Activated CD8-positive, alpha-beta memory T cell treated with anti-CD3 and anti-CD28 coated beads, Interleukin-2, amount 10 ng/mL, durations not matched to agents 7 days and 5 days (primary cell): ENCODE measurements at places on chromosomes 12 and 14. TPM values are rescaled to one million over a fixed set of nuclear protein-coding genes. Genes with fewer than 3 reads are reported as not detected.

DNA sequence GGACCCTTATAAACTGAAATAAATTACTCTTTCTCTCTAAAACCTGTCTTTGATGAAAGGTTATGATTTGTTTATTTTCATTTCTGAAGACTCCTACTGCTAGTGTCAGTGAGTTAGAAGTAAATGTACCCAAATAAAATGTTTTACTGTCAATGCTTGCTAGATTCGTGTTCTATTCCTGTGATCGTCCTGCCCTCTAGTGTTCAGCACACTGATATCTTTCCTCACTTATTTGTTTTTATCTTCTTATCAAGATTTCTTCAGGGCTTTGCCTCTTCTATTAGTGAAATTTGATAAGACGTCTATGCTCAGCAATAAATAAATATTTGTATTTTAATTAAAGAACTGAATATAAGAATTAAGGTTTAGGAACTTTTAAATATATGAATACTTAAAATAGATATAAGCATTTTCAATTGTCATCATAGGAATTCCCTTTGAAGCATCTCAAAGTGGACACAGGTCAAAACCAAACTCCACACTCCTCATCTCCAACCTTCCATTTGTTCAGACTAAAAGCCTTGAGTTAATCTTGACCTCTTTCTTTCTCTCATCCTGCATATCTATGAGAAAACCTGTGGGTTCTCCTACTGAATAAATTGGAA is 75.8 kb downstream of the C12orf50 start:
- no peak overlapping the region for H3K4me3 ChIP-seq
- H3K4me1 ChIP-seq, result no peaks in the 10 kb centered on the region
- H3K27me3 ChIP-seq, result no peaks in the 10 kb centered on the region
- H3K36me3 ChIP-seq, result no peaks in the 10 kb centered on the region
- no peak overlapping the region for H3K27ac ChIP-seq

RPS6KA5 gene
- total RNA-seq, result 58.2 TPM

DNA sequence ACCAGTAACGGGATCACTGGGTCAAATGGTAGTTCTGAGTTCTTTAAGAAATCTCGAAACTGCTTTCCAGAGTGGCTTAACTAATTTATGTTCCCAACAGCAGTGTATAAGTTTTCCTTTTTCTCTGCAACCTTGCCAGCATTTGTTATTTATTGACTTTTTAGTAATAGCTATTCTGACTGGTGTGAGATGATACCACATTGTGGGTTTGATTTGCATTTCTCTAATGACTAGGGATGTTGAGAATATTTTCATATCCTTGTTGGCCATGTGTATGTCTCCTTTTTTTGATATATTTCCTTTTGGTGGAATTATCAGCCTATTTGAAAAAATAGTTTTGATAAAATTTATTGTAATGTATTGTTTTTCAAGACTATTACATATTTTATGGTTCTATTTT is 701.2 kb upstream of the FBXO33 start:
- DNase-seq, result no peak
- no peaks in the 10 kb centered on the region for H3K27me3 ChIP-seq
- no peak overlapping the region for H3K4me3 ChIP-seq
- H3K27ac ChIP-seq, result no peak overlapping the region

RNASE7 gene
- not detected for total RNA-seq

DNA sequence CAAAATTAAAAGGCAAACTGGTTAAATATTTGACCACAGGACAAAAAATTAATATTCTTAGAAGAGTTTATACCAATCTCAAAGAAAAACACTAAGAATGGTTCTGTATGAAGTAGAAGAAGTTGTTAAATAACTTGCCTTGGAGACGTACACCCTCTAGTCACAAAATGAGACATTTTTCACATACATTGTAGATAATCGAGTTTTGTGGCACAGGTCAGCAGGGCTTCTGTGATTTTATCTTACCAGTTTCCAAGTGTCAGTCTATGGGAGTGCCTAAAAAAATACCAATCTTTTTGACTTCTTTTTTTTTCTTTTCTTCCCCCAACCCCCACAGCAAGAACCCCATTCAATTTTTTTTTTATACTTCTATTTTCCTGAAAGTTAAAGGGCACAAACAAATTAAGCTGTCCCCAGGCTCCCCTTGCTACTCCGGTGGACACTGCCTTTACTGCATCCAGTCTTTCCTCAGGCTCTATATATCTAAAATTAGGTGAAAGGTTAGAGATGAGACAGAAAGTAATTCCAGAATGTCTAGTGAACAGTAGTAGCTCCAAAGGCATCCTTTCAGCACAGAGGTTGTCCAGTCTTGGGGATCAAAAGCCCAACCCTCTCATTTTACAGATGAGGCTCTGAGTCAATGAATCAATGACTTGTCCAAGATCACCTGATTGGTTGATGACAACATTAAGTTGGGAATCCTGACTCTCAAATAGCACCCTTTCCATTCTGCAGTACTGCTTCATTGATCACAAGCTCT is 6.2 kb downstream of the LIMA1 start:
- no peak overlapping the region for H3K4me3 ChIP-seq
- H3K4me1 ChIP-seq, result peaks cover 17% of the 10 kb centered on the region
- no peak for DNase-seq
- H3K36me3 ChIP-seq, result no peaks in the 10 kb centered on the region

IL31 gene
- not detected for total RNA-seq

GRCh38 chr12:51318846-51319599 is 5.0 kb downstream of the BIN2 start:
- no peaks in the 10 kb centered on the region for H3K27me3 ChIP-seq
- peaks cover 60% of the 10 kb centered on the region for H3K4me1 ChIP-seq

GRCh38 chr12:67270622-67271021 is 1.5 kb downstream of the CAND1 start:
- H3K4me3 ChIP-seq, result peak overlapping the region; percentile 90
- no peak for DNase-seq
- H3K4me1 ChIP-seq, result peaks cover 59% of the 10 kb centered on the region
- H3K27ac ChIP-seq, result peak overlapping the region; percentile 98

GRCh38 chr12:29735604-29736003 is 48.1 kb downstream of the TMTC1 start:
- peaks cover 2% of the 10 kb centered on the region for H3K4me1 ChIP-seq
- no peak for DNase-seq
- H3K27ac ChIP-seq, result no peak overlapping the region
- no peaks in the 10 kb centered on the region for H3K36me3 ChIP-seq

TMEM30B gene
- 0.70 TPM for total RNA-seq

DNA sequence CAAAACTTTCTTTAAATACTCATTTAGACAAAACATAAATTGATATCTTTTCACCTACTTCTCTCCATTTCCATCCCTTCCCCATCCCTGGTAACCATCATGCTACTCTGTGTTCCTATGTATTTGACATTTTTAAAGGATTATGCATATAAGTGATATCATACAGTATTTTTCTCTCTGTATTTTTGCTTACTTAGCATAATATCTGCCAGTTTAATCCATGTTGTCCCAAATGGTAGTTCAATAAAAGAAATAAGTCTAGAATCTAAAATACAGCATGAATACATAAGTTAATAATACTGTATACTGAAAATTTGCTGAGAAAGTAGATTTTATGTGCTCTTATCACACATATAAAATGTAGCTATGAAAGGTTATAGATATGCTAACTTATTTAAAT is 190.3 kb upstream of the NAV3 start:
- no peaks in the 10 kb centered on the region for H3K36me3 ChIP-seq
- no peak for DNase-seq
- H3K4me1 ChIP-seq, result no peaks in the 10 kb centered on the region
- no peaks in the 10 kb centered on the region for H3K27me3 ChIP-seq

GRCh38 chr14:99282261-99283050 is 10.5 kb upstream of the BCL11B start:
- DNase-seq, result no peak
- H3K4me3 ChIP-seq, result no peak overlapping the region
- H3K4me1 ChIP-seq, result peaks cover 34% of the 10 kb centered on the region
- H3K27ac ChIP-seq, result no peak overlapping the region
- peaks cover 5% of the 10 kb centered on the region for H3K27me3 ChIP-seq

MDGA2 gene
- total RNA-seq, result not detected

DNA sequence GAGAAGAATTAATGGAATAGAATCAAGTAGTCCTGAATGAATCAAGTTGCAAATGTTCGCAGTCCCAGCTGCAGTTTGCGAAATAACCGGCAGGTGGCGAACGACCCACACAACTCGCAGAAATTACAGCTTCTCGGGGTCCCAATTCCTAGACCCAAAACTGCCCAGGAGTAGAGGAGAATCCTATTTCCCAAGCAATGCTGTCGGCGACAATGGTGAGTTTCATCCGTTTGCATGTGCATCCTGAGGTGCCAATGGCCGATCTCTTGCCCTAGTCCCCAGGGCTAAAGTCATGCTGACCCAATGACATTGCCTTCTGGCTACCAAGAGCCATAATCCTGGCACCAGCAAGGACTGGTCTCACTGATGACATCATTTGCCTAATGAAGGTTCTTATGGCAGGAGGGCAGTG is 8.5 kb upstream of the ASCL1 start:
- H3K27ac ChIP-seq, result no peak overlapping the region
- peaks cover 8% of the 10 kb centered on the region for H3K4me1 ChIP-seq
- H3K27me3 ChIP-seq, result peaks cover 63% of the 10 kb centered on the region
- no peak overlapping the region for H3K4me3 ChIP-seq
- H3K36me3 ChIP-seq, result no peaks in the 10 kb centered on the region

DNA sequence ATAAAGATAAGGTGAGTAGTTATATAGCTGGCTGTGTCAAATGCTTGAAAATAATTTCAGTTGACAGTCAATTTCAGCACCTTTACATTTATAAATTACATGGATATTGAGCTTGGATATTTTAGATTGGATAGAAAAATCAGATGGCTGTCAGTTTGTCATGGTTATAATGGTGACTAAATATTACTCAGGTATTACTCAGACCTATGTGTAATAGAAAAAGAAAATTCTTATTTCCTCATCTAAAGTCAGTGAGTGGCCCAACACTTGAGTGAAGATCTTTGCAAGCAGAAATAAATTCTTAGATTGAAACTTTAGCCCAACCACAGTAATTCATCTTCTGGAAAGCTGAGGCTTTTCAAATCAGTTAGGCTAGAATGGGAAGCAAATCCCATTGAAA is 354.4 kb downstream of the NAV3 start:
- H3K4me1 ChIP-seq, result no peaks in the 10 kb centered on the region
- no peak overlapping the region for H3K4me3 ChIP-seq
- no peak for DNase-seq
- H3K27me3 ChIP-seq, result no peaks in the 10 kb centered on the region
- H3K27ac ChIP-seq, result no peak overlapping the region

LMO3 gene
- not detected for total RNA-seq

BAG5 gene
- total RNA-seq, result 32.3 TPM

DNA sequence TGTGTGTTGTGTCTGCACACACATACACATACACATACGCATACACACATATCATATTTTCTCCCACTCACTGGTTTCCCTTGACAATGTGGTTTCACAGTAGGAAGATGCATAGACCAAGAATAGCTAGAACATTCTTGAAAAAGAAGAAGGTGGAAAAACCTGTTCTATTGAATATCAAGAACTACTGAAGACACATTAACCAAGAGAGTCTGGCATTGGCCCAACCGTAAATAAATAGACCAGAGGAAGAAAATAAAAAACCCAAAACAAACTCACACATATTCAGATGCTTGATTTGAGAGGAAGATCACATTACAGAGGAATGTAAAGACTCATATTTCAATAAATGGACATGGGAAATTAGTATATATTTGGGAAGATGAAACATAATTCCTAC is 311.3 kb downstream of the FOXG1 start:
- no peak overlapping the region for H3K4me3 ChIP-seq
- no peak overlapping the region for H3K27ac ChIP-seq
- no peaks in the 10 kb centered on the region for H3K4me1 ChIP-seq
- H3K36me3 ChIP-seq, result no peaks in the 10 kb centered on the region

GRCh38 chr14:26984311-26985177 is 386.7 kb upstream of the NOVA1 start:
- H3K27me3 ChIP-seq, result no peaks in the 10 kb centered on the region
- DNase-seq, result no peak
- no peaks in the 10 kb centered on the region for H3K36me3 ChIP-seq
- H3K4me1 ChIP-seq, result no peaks in the 10 kb centered on the region

DNA sequence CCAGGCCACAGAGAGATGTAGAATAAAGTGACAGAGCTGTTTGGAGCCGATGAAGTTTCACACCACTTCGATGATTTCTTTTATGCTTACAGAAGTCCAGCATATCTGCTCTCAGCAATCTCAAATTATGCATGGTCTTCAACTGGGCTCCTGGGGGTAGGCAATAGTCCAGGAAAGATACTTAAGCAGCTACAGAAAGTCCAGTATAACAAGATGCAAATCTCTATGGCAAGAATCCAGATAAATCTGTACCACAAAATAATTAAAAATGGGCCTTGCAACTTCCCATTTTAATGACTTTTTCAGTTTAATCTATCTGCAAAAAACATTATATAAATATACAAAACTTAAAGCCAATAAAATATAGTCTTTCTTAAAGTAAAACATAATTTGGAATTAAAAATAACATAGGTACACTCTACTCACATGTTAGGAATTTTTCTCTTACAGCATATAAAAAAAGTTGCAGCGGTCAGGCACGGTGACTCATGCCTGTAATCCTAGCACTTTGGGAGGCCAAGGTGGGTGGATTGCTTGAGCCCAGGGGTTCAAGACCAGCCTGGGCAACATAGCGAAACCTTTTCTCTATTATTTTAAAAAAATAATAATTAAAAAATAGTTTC is 20.5 kb upstream of the RAD51AP1 start:
- peaks cover 21% of the 10 kb centered on the region for H3K36me3 ChIP-seq
- no peak overlapping the region for H3K27ac ChIP-seq
- no peaks in the 10 kb centered on the region for H3K4me1 ChIP-seq
- no peaks in the 10 kb centered on the region for H3K27me3 ChIP-seq

GRCh38 chr12:6961278-6961694 is 9.2 kb downstream of the PHB2 start:
- H3K4me3 ChIP-seq, result peak overlapping the region; percentile 61
- peaks cover 59% of the 10 kb centered on the region for H3K36me3 ChIP-seq
- peak; percentile 88 for DNase-seq
- peaks cover 78% of the 10 kb centered on the region for H3K4me1 ChIP-seq

DNA sequence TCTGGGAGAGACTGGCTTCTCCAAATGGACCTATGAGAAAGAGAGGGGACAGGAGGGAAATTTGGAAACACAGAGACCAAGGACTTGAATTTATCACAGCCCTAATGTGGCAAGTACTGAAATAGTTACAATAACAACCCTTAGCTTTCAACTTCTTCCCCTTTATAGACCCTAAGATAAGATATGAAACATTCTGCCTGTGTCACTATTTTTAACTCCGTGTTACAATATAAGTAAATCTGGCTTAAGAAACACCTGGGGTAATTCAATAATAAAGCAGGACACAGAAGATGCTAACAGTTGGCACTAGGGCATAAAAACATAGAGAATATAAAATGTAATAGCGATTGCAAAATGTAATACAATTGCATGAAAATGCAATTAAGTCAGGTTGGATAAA is 216.4 kb downstream of the NOVA1 start:
- no peaks in the 10 kb centered on the region for H3K4me1 ChIP-seq
- no peak overlapping the region for H3K27ac ChIP-seq
- no peak for DNase-seq
- H3K27me3 ChIP-seq, result no peaks in the 10 kb centered on the region
